ENCODE measurements at places on chromosomes 6 and 20.

GRCh38 chr6:25454136-25454535 is 175.0 kb downstream of the CARMIL1 start:
- no peak for DNase-seq

DNA sequence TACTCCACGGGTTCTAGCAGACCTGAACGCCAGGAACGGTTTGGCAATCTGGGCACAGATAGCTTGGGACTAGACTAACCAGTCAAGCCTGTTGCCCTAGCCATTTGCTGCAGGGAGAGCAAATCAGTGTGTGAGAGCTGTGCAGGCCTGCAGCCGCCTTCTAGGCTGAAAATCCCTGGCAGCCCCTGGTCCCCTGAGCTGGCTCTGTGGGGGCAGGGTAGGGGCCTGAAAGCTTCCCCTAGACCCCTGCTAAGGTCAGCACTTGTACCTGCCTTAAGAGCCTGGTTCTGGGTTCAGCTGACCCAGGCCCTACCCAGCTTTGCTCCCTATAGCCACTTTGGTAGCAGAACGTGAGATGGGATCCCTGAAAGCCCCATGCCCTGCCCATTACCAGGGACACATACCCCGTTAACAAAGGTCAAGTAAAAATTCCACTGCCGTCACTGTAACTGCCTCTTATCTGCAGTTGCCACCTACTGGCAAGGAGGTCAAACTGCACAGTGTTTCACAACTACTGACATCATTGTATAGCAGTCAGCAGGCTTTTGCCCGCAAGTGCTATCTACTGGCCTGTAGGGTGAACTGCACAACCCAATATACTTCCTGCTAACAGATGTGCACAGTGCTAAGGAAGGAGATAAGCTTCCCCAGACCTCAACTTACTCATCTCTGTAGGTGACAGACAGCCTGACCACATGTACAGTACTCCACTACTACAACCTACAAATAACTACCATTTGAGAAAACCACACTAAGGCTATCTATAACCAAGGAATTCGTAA is 95.1 kb upstream of the OLIG3 start:
- DNase-seq, result peak; percentile 96

GRCh38 chr6:35400111-35400510 is 52.0 kb upstream of the FANCE start:
- no peak for DNase-seq

DNA sequence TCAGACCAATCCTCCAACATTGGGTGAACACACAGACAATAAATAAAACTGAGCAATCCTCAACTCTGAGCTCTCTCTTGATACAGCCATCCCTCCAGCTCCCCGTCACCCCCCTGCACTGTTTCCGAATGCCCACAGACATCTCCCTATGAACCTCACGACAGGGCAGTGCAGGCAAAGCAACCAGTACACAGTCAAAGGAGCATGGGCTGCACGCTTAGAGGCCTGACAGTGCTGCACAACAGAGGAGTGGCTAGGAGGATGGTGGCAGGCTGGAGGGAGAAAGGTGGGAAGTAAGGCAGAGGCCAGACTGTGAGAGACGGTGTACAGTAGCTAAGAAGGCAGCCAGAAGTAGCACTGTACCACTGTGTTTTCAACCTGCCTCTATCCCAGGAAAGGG is 24.0 kb downstream of the FYN start:
- no peak for DNase-seq

DNA sequence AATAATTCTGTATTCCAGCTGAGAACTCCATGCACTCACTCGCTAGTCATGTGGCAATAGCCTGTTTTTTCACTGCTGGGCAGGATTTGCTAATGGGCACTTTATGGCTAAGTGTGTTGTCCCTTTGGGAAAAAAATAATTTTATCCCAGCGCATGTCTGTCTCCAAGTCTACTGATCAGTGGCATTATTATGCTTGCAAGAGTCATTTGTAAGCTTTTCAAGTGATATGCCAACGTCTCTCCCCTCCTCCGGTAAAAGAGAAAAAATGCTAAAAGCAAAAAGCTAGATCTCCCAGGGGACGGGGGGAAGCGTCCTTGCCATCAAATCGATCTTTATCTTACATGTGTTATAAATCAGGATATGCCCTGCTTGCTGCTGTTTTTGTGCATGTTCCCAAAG is 407.7 kb downstream of the CDH26 start:
- DNase-seq, result no peak

GRCh38 chr6:67068781-67069180 is 1361.8 kb upstream of the EYS start:
- DNase-seq, result no peak

GRCh38 chr6:123263981-123264380 is 267.9 kb downstream of the CLVS2 start:
- no peak for DNase-seq

- DNase-seq, result no peak
These were observed 474.1 kb downstream of the RNF144B start for GRCh38 chr6:18861204-18861603.

DNA sequence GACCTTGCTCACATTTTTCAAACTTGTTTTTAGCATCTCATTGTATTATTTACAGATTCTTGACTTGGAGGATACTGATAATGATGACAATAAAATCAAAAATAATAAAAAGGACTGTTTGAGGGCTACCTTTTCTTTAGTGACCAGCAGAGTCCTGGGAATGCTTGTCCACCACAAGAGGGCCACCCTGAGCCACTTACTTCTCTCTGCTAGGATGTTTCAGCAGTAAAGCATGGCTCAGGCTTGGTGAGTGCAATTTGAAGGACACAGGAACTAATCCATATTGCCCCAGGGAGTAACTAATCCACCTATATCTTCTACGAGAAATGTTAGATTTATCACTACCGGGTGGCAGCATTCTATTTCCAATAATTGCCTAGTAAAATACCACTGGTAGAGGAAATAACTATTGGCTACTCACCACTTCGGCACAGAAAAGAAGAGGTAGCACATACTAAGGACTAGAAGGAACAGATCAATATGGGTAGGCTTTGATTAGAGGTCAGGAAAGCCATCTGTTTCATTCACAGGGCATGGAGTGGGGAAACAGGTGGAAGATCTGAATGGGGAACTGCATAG is 5.8 kb upstream of the KIAA0408 start:
- DNase-seq, result peak; percentile 40

DNA sequence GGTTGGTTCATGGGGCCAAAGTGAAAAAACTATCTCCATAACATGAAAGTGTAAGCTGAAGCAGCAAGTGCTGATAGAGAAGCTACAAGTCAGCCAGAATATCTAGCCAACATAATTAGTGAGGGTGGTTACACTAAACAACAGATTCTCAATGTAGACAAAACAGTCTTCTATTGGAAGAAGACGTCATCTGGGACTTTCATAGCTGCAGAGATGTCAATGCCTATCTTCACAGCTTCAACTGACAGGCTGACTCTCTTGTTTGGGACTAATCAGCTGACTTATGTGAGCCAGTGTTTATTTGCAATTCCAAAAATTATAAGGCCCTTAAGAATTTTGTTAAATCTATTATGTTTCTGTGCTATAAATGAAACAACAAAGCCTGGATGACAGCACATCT is 63.2 kb downstream of the GMDS start:
- no peak for DNase-seq

- no peak for DNase-seq
These were observed 23.0 kb upstream of the NAA20 start for GRCh38 chr20:19993958-19994669.

Measured in T-helper 2 cell (primary cell).